Urinary bladder (tissue), 4 donors: ENCODE measurements at places on chromosomes 12 and 14.

- no peak for DNase-seq
These were observed 383.3 kb downstream of the ALG10 start for GRCh38 chr12:34405286-34406227.

DNA sequence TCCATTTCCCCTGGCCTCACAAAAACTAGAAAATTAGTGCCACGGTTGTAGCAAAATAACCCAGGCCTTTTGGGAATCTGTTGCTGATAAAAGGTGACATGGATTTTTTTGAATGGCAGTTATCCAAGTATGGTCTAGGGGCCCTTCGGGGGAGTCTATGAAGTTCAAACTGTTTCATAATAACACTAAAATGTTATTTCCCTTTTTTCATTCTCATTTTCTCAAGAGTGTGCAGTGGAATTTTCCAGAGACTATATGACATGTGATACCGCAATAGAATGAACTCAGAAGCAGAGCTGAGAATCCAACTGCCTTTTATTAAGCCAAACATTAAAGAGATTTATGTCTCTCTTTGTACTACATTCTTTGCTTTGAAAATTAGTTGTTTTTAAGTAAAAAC lies 26.9 kb downstream of the GSTZ1 start:
- DNase-seq = no peak

- DNase-seq = no peak
These were observed 867 bp downstream of the RHOJ start for GRCh38 chr14:63205044-63205575.

GRCh38 chr12:13602172-13602571 lies 379.2 kb downstream of the GRIN2B start:
- no peak for DNase-seq

- no peak for DNase-seq
These were observed 26.2 kb downstream of the BCL11B start for GRCh38 chr14:99245564-99246511.

DNA sequence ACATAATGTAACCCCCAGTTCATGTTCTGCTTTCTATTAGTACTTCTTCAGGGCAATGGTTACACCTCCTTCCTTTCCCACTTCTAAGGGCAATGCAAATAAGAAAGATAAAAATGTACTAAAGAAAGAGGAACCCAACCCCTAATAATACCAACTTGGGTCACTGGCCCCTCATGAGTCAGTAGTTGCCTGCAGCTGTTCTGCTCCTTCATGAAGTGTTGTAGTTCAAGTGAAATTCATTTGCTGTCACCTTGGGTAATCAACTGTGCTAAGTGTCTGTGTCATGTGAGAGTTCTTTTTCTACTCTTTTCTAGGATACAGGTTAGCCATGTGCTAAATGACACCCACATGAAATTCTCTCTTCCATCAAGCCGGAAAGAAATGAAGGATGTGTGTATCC lies 91.8 kb downstream of the PLXNC1 start:
- no peak for DNase-seq

- no peak for DNase-seq
These were observed 1.9 kb downstream of the ETV6 start for GRCh38 chr12:11651381-11651780.

GRCh38 chr14:61927060-61927459 lies 164.8 kb downstream of the SNAPC1 start:
- no peak for DNase-seq

DNA sequence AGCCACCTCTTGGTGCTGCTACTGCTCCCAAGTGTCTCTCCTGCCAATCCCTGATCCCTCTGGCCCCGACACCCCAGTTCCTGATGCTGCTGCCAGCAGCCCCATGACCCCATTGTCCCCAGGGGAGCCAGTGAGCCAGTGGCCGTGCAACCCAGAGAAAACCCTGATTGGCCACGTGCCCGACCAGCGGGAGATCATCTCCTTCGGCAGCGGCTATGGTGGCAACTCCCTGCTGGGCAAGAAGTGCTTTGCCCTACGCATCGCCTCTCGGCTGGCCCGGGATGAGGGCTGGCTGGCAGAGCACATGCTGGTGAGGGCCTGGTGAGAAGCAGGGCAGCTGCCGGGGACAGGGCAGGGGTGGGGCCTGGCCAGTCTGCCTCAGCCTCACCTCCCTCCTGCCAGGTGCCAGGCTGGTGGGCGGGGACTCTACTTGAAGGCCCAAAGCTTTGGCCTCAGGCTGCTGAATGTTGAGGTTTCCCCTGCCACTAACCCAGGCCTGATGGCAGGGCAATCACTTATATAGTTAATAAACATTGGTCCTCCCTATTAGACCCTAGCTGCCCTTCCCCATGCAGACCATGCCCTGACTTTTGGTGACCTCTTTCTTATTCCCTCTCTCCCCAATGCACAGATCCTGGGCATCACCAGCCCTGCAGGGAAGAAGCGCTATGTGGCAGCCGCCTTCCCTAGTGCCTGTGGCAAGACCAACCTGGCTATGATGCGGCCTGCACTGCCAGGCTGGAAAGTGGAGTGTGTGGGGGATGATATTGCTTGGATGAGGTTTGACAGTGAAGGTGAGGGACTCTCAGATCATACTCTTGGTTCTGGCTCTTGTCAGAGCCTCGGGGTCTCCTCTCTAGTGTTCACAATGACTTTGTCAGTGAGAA lies 5.1 kb downstream of the PCK2 start:
- DNase-seq = no peak
